ENCODE measurements at places on chromosomes 7 and 10.

DNA sequence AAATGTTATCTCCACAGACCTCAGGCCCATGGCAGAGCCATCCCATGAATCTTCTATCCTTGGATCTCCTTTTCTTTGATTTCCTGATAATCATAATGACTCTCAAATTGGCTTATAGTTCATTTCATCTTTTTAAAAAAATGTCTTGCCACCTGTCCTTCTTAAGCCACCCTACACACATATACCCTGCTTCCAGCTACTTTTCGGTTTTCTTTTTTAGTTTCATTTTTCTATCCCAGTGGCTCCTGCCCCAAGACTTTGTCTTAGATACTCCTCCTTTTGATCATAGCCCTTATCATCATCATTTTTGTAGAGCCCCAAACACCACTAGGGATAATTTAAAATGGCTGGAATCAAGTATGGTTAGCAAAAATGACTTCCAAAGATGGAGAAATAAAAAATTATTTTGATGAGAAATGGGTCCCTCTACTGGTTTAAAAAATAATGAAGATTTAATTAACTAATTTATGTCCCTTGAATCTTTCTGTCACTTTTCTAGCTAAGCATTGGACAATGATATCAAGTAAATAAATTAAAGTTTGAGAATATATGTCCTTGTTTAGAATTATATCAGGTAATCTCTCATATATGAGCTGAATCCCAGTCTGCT, 277.3 kb upstream of the SEMA3D start:
- DNase-seq, result no peak

GRCh38 chr7:132430861-132431822, 145.1 kb downstream of the PLXNA4 start:
- DNase-seq, result peak; percentile 82

GRCh38 chr7:20408467-20408826, 77.7 kb downstream of the ITGB8 start:
- DNase-seq, result no peak

DNA sequence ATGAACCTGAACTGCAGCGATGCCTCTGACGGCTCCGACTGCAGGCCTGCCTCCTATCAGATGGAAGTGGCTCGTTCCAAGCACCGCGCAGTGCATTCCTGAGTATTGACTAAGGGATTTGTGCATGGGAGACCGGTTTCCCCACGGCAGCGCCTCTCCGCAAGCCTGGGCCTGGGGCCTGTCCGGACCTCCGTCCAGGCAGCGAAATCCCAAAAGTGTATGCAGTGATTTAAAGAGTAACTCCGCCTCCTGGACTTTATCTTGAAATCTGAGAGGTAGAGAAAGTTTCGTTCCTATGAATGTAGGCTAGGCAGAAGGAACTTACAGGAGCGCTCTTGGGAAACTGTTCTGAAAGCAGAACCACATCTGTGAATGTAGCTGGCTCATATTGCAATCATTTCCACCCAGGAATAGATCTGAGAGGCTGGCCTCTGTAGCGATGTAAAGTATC, 106.2 kb upstream of the CELF2 start:
- peak; percentile 80 for DNase-seq

DNA sequence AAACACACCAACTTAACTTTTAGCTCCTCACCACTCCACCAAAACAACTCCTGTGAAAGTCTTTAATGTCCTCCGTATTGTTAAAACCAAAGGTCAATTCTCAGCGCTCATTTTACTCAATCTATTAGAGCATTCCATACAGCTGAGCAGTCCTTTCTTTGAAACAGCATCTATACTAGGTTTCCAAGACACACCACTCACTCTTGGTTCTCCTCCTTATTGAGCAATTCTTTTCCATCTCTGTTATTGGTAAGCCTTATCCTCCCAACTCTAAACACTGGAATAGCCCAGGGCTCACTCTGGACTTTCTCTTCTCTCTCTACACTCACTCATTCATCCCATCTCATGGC, 34.9 kb downstream of the COA1 start:
- DNase-seq, result peak; percentile 51

DNA sequence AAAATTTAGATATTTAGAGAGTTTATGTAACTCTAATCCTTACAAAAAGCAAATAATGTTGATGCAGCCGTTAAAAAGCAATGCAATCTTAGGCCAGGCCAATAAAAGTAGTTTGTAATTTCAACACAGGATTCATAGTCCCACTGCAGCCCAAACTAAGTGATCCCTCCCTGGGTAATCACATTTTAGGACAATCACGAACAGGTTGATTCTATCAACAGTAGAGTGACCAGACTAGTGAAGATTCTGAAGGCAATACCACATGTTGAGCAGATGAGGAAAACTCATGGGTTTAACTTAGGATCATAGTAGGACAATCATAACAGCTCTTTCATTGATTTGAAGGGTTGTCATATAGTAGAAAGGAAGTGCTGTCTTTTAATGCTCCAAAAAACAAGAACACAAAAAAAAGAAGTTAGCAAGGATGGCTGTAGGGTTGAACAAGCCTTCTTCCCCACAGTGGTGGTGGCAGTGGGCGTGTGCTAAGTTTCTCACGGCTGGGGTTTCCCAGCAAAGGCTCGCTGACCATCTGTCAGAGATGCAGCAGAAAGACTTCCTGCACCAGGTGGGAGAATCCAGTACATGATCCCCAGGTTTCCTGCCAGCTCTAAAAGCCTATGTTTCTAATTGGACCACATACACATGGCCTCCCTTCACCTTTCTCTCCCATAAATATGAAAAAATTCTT, 212.2 kb downstream of the CHRM2 start:
- DNase-seq, result no peak

DNA sequence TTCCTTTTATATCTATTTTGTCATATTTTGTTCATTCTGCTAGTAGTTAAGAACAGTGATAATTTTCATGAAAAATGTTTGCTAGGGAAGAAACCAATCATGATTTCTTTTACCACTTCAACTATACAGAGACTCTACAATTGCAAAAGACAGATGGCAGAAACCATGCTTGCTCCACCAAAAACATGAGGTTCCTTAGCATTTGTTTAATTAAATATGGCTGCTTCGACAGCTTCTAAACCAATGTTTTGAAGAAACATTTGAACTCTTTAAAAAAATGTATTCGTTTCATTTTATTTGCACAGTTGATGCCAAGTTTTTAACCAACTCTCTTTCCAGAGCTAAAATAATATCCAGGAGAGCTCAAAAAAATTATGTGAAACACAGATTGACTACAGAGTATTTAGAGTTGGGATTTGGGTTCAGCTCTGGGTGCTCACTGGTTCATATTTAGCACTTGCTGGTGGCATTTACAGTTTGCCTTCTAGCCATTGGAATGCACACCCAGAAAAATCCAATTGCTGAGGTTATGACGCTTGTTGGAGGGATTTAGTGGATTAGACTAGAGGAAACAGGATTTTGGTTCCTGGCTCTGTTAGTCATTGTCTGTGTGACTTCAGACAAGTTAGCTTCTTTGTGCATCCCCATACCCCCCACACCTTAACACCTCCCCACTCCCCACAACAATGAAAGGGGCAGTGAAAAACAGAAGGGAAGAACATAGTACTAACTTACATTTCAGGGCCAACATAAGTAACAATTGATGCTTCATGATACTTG, 35.8 kb upstream of the SDHAF3 start:
- no peak for DNase-seq

GRCh38 chr7:117871778-117872538, 1.3 kb downstream of the CTTNBP2 start:
- DNase-seq, result peak; percentile 32

- no peak for DNase-seq
These were observed 10.5 kb downstream of the DDX56 start for GRCh38 chr7:44563171-44563679.

GRCh38 chr10:79436066-79436849, 9.2 kb downstream of the ZCCHC24 start:
- DNase-seq, result no peak

DNA sequence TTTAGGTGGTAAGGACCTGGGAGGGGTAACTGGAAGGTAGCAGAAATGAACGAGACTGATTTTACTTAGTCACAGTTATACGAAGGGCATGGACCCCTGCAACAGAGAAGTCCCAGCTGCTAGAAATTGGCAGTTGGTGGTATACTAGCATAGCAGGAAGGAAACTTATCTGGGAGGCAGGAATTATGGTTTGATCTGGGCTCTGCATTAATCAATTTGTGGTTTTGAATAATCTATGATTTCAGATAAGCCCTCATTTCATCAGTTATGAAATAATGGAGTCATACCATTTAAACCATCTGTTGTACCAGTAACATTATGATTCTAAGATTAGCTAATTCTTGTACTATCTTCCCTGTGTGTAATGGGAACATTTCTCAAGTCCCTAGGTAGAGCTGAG, 54.0 kb upstream of the TMEM229A start:
- DNase-seq, result no peak

DNA sequence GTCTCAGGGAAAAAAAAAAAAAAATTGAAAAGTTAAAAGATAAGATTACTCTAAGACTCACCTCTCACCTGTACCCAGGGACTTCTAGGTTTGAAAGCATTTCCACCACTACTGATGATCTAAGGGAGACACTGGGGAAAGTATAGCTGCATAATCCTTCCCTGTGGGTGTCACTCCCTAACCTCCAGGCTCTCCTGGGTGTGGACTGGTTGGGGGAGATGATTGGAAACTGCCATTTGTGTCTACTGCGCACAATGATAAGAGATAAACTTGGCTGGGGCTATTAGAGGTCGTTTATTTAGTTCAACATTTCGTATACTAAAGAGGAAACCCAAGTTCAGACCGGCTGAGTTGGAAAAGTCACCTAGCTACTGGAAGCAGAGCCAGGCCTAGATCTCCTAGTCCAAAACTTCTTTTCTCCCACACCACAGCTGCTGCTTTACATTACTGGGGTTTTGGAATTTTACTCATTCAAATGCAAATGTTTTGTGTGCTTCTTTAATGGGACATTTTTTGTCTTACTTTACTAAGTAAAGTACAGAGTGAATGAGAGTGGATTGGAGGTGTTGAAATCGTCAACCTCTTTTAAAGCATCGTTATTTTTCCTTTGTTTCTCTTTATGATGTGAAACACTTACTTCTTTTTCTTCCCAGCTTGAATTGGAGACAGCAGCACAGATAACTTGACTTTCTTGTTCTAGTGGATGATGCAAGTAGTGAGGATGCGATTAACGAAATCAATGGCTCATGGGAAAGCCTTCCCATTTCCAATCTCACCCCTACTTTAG, 22.3 kb upstream of the SEC61G start:
- no peak for DNase-seq

DNA sequence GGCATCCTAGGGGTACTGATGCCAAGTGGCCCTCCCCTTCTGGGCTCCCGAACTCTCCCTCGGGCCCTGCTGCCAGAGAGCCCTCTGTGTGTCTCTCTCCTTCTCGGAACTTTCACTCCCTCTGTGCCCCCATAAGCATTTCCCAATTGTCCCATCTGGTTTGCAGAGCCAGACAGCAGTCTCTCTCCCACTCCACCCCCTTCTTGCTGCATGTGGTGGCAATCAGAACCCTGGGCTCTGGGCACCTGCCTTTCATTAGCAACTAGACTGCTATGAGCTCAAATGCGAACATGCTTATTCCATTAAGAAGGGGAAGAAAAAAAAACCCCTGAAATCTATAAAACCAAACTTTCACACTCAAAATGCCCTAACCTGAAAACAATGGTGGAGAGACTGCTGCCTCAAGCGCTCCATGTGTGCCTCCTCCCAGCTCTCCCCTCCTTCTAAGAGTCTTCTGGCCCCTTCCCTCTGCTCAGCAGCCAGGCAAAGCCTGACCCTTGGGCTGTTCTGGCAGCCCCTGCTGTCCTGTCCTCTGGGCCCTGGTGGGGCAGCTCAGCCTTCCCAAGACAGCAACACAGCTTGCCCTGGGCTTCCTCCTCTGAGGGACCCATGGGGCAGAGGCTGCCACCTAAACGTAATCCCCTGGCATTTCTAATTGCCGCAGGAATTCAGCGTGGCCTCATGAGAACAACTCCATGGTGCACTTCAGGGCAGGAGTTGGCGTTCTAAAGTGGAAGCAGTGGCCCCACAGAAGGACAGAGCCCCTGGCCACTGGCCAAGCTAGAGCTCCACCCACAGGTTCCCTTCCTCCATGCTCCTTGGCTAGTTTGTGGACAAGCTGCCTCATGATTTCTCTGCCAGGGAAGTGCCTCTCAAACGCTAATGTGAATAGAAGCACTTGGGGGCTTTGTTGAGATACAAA, 415.4 kb downstream of the PLXNA4 start:
- no peak for DNase-seq

DNA sequence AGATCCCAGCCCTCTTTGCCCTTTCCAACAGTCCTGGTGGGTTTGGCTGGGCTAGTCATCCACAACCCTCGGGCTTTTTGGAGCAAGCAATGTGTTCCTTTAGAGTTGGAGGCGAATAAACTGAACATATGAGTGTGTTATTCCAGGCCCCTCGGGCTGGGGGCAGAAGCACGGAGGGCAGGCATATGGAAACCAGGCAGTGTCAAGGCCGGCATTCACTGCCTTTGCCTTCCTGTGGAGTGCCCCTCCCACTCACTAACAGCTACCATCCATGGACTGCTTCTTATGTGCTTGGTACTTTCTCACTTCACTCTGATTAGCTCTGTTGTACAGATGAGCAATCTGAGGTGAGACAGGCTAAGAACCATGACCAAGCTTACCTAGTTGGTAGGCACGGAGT, 53.9 kb upstream of the EFCAB10 start:
- no peak for DNase-seq

DNA sequence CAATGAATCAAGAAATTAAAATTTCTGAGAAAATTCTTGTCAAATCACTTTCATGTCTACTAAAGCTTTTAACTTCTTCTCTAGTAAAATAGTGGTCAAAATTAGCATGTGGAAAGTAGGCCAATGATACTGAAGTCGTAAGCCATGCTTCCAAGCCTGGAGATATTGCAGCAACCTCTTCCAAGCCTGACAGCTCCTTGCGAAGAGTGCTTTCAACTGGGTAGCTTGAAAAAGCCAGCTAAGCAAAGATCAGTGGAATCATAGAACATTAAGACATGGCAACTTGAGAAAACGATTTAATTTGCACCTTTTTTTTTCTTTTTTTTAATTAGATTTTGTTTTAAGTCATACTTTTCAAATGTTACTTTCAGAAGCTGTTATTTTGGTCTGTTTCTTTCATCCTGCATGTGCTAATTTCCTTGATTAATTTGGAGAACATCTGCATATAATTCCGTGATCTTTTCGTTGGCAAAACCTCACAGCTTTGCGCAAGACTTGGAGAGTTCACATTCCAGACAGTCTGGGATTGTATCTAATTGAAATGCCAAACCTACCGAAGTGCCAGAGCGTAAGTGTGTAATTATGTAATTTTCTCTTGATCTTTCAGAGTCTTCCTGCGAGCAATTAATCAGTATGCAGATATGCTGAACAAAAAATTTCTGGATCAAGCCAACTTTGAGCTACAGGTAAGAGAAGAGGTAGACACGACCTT, 142.2 kb upstream of the INSYN2A start:
- no peak for DNase-seq

Measured in AG08396 (cell line).